ENCODE measurements at places on chromosomes 7 and 10.

DNA sequence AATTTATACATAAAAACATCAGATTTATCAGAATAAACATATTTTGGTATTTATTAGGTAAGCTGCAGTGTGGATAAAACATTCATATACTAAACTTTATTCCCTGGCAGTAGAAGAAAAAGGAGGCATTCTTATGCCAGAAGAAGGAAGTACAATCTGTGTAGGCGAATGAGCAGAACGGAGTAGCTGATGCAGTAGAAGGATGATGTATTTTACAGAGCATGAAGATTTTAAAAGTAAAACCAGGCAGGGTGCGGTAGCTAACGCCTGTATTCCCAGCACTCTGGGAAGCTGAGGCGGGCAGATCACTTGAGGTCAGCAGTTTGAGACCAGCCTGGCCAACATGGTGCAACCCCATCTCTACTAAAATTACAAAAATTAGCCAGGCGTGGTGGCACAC is 294.9 kb upstream of the MKLN1 start:
- no peak for DNase-seq

GRCh38 chr10:81876253-81877077 is 1.5 kb downstream of the NRG3 start:
- DNase-seq: no peak

GRCh38 chr7:102918845-102919244 is 6.0 kb downstream of the LRRC17 start:
- no peak for DNase-seq

GRCh38 chr7:118185163-118185860 is 1.3 kb downstream of the LSM8 start:
- no peak for DNase-seq

DNA sequence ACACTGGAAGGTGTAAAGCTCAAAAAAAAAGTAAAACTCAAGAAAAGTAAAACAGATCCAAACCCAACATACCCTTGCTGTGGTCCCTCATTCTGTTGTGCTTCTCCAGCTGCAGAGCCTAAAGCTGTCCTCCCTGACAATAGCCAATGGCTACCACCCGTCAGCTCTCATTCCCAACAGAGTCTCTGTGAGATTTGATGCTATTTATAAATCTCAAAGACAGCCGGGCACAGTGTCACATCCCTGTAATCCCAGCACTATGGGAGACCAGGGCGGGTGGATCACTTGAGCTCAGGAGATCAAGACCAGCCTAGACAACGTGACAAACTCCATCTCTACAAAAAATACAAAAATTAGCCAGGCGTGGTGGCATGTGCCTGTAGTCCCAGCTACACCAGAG is 116.0 kb downstream of the KMT2E start:
- DNase-seq: no peak

DNA sequence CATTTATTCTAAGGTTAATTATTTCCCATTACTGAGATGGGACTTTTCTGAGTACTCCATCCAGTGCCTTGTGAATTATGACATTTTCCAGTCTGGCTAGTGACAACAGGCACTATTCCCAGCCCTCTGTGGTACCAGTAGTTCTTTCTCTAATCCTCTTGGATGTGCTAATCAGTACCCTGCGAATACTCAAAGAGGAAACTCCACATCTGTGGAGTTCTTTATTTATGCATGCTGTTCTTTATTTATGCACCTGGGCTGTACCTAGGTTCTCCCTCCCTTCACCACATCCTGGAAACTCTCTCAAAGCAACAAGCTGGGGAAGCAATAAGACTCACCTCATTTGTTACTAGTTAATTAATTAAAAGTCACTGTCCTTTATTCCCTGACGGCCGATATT is 83.5 kb downstream of the TSPAN12 start:
- DNase-seq: no peak

DNA sequence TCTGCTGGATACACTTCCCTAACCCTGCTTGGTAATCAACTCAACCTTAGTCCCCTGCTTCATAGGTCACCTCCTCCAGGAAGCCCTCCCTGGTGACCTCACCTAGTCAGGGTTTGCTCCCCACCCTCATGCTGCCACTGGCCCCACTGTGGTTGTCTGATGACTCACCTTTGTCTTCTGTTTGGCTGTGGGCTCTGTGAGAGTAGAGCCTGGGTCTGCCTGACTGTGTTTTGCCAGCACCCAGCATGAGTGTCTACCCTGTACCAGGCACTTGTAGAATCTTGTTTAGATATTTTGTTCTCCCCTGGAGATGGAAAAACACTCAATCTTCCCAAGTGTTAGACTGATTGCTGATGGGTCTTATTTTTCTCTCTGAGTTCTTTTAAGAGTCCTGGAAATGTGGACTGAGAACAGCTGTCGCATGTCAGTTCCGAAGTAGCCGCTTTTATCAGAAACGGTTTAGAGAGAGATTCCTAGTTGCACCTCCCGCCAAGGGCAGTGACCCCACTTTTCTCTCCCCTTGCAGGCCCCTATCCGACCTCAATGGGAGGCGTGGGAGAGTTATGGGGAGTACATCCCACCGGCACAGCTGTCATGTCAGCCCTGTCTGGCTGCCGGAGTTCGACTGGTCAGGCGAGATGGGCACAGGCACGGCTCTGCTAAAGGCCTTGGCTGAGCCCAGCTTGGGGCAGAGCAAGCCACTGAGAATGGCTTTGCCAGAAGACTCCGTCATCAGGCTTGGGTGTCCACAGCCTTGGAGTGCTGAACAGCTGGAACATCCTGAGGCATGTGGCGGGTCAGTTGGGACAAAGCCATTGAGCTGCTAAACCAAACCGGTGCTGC is 134.3 kb downstream of the GRK5 start:
- DNase-seq: peak; percentile 59

GRCh38 chr10:118844731-118845521 is 90.2 kb upstream of the CACUL1 start:
- no peak for DNase-seq

DNA sequence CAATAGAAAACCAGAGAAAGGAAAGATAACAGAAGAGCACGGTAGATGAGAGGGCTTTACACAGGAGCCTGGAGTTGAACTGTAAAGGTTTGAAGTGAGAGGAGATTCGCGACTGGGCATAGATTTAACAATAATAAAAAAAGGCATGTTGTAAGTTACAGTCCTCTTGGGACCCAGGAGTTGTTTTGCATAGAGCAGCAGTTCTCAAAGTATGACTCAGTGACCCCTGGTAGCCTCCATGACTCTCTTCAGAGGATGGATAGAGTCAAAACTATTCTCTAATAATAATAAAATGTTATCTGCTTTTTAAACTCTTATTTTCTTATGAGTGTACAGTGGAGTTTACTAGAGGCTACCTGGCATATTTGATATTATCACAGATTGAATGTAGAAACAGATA is 262.3 kb downstream of the SORCS3 start:
- no peak for DNase-seq

DNA sequence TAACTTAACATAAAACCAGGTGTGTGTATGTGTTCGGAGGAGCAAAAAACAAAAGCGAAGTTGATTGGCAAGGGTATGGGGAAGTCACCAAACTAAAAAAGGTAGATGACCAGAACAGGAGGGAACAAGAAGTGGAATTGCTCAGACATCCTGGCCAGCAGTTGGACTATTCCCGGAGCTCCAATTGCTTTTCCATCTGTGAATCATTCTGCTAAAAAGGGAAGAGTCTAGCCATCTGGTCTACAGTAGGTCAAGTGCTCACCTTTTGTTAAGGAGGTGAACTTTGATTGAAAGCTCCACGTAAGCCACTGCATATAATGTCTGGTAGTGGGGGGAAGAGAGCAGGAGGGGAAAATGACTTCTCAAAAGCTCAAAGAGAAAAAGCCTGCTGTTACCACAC is 50.0 kb upstream of the BET1 start:
- DNase-seq: no peak

GRCh38 chr10:45253183-45253914 is 62.1 kb downstream of the OR13A1 start:
- DNase-seq: no peak

DNA sequence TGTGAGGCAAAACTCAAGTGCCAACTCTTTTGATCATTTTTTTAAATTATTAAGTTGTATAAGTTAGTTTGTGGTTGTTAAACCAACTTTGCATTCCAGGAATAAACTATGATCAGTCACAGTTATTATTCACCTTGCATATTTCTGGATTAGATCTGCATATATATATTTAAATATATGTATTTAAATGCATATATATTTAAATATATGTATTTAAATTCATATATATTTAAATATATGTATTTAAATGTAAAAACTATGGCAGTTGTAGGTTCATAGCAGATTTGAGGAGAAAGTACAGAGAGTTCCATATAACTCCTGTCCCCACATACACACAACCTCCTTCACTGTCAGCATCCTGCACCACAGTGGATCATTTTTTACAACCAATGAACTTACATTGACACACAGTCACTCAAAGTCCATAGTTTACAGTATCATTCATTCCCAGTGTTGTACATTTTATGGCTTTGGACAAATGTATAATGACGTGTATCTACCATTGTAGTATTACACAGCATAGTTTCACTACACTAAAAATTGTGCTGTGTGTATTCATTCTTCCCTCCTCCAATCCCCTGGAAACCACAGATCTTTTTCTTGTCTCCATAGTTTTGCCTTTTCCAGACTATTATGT is 49.7 kb downstream of the TBC1D12 start:
- no peak for DNase-seq

DNA sequence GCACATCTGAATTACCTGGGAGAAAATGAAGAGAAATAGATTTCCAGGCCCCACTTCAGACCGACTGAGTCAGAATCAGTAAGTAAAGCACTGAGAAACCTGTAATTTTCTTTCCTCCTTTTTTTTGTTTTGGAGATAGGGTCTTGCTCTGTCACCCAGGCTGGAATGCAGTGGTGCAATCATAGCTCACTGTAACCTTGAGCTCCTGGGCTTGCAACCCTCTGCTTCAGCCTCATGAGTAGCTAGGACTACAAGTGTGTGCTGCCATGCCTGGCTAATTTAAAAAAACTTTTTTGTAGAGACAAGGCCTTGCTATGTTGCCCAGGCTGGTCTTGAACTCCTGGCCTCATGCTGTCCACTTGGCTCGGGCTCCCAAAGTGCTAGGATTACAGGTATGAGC is 260.2 kb downstream of the STK31 start:
- DNase-seq: no peak

GRCh38 chr7:55572378-55573233 is at the start of gene VOPP1:
TSS of gene VOPP1 (minus strand) at chr7:55572502. CDS start at chr7:55572324, 178 bp downstream.
- DNase-seq: peak; percentile 49

- DNase-seq: no peak
Measured at GRCh38 chr7:78006063-78006755, 207.6 kb downstream of the PHTF2 start.

DNA sequence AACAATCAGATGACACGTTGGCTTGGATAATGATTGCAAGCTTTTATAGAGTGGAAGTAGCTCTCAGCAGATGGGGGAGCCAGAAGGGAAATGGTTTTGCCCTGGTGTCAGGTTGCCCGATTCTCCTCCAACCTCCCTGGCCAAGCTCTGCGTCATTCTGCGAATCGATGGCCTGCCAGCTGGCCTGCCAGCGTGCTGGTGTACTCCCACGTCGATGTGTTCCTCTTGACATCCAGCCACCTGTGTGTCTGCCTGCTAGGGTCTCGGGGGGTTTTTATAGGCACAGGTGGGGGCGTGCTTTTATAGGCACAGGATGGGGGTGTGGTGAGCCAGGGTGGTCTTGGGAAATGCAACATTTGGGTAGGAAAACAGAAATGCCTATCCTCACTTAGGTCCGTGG is 4.6 kb downstream of the NET1 start:
- no peak for DNase-seq

- DNase-seq: peak; percentile 68
Measured at GRCh38 chr7:155206318-155207020, 91.2 kb upstream of the INSIG1 start.

GRCh38 chr7:28761505-28761904 is 196.6 kb downstream of the TRIL start:
- DNase-seq: no peak

GRCh38 chr7:25012254-25012653 is 32.3 kb upstream of the OSBPL3 start:
- DNase-seq: no peak

- DNase-seq: no peak
Measured at GRCh38 chr7:68699090-68699711, 899.1 kb upstream of the AUTS2 start.

DNA sequence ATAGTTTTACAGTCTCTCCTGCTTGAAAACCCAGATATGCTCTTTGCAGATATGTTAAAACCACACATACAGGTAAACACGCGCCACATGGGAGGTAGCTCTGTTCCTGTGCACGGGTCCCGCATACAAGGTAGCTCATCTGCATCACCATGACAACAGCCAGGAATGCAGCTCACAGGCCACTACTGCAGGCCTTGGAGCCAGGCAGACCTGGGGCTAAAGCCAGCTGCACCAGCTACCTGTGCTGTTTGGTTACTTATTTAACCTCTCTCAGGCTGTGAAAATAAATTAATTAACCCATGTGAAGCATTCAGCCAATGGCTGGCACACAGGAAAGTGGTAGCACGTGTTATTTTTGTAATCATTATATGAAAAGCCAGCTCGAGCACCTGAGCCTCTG is 428.3 kb downstream of the TNS3 start:
- DNase-seq: no peak

DNA sequence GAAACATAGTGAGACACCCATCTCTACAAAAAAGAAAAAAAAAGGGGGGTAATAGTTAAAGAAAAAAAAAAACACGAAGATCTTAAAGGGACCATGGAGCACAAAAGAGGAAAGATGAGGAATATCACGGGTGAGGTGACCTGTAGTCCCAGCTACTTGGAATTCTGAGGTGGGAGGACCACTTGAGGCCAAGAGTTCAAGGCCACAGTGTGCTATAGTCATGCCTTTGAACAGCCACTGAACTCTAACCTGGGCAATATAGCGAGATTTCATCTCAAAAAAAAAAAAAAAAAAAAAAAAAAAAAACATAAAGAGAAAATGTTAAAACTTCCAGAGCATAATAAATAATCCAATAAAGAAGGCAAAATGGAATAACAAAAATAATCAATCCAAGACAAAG is 23.6 kb downstream of the AKR1D1 start:
- no peak for DNase-seq

DNA sequence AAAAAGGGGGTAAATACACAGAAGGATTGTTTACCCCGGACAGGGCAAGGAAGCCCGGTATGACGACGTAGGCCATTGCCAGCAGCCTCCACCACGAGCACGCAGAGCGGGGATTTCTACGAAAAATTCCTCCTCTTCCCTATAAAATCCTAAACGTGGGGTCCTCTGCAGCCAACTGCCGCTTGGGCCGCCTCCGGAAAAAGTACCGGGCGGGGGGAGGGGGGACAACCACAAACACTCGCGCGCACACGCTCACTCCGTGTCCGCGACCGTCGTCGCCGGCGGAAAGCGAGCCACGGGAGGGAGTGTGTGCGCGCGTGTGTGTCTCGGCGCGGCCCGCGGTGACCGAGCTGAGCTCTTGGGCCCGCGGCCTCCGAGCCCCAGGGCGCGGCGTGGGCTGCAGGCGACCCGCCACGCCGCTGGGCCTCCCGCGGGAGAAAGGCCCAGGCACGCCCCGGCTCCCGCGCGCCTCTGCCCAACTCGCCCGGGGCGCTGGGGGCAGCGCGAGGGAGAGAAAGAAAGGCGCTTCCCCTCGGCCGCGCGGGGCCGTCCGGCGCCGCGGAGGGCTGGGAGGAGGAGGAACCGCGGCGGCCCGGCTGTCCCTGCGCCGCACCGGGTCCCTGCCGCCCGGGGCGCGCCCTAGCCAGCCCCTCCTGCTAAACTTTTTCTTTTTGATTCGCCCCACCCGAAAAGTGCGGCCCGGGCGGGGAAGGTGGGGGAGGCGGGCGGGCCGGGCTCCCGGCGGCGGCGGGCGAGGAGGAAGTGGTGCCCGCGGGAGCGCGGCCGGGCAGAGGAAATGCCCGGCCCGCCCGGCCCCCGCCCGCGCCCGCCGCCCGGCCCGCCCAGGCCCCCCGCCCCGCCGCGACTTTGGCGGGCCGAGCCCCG is 1.5 kb downstream of the CTBP2 start:
- peak; percentile 58 for DNase-seq

All from adrenal gland (tissue), 19 donors.